ENCODE measurements at places on chromosomes 4 and X.

DNA sequence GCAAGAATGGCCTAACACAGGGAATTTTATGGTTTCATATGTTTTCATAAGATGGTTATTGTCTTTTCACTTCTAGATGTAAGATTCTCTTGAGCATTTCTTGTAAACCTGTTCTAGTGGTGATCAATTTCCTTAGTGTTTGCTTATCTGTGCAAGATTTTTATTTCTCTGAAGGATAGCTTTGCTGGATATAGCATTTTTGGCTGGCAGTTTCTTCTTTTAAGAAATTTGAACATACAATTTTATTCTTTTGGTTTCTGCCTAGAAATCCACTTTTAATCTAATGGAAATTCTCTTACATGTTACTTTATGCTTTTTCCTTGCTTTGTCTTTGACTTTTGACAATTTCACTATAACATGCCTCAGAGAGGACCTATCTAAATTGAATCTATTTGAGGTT lies 276.5 kb upstream of the SFRP2 start:
- DNase-seq: no peak

GRCh38 chr4:83108101-83108861 lies 6.2 kb downstream of the PLAC8 start:
- DNase-seq: no peak

DNA sequence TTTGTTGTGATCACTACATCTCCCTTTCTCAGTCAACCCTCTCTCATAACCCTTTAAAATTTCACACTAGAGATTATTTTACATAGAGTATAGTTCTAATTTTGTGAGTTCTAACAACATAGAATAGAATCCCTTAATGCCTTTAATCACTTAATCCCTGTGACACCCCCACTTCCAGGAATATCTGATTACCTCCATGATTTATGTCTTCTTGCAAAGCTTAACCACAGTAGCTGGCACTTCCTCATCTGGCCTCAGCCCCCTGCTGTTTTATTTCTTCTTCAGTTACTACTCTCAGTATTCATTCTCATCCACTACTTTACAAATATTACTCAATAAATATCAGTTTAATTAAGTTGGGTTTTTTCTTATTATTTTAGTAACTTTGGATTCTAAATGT lies 340.9 kb downstream of the CENPC start:
- DNase-seq: no peak

DNA sequence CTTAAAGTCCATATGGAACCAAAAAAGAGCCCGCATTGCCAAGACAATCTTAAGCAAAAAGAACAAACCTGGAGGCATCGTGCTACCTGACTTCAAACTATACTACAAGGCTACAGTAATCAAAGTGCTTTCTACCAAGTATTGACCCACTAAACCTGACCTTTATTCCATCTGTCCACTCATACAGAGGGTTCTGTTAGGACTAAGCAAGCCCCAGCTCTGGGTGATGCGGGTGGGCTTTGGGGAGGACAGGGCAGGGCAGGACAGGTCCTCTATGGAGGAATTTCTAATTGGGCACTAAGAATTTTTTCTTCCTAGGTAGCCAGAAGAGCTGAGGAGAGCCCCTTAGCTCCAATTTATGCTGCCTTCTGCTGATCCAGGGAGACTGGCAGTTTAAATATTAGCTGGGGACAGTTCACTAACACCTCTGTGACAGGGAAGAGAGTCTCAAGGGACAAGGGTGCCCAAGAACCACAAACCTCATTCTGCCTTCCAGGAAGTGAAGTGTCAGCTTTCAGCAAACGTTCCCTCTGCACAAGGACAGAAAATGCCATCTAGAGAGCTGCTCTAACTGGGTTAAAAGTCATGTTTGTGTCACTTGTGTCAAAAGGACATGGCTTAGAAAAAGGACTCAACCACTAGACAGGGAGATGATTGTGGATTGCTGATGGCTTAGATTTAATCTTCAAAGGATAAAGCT lies 143.2 kb downstream of the KIT start:
- no peak for DNase-seq

- no peak for DNase-seq
Measured at GRCh38 chrX:19725641-19726040, 161.8 kb downstream of the SH3KBP1 start.

GRCh38 chr4:24279469-24279868 lies 304.9 kb downstream of the DHX15 start:
- DNase-seq: no peak

- no peak for DNase-seq
Measured at GRCh38 chr4:96916711-96917110, 1076.8 kb downstream of the PDHA2 start.

- DNase-seq: no peak
Measured at GRCh38 chrX:38117485-38117884, 103.2 kb downstream of the SRPX start.

- no peak for DNase-seq
Measured at GRCh38 chr4:145154573-145154972, 25.8 kb downstream of the OTUD4 start.

GRCh38 chr4:53785996-53786395 lies 194.7 kb upstream of the LNX1 start:
- no peak for DNase-seq

DNA sequence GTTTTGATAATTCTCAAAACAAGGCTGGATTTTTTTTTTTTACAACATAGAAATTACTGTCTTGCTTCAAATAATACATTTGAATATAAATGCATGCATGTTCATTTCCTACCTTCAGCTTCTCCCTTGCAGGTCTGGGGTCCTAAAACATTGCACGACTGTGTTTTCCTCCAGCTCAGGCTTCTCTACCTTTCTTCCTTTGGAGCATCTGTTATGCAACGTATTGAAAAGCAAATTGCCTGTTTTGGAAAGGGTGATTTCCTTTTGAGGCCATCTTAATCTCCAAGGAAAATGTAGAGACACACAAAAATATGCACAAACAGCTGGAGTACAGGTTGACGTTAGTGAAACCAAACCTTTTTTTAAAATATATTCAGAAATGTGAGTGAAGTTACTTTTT lies 115.6 kb upstream of the TLL1 start:
- no peak for DNase-seq

DNA sequence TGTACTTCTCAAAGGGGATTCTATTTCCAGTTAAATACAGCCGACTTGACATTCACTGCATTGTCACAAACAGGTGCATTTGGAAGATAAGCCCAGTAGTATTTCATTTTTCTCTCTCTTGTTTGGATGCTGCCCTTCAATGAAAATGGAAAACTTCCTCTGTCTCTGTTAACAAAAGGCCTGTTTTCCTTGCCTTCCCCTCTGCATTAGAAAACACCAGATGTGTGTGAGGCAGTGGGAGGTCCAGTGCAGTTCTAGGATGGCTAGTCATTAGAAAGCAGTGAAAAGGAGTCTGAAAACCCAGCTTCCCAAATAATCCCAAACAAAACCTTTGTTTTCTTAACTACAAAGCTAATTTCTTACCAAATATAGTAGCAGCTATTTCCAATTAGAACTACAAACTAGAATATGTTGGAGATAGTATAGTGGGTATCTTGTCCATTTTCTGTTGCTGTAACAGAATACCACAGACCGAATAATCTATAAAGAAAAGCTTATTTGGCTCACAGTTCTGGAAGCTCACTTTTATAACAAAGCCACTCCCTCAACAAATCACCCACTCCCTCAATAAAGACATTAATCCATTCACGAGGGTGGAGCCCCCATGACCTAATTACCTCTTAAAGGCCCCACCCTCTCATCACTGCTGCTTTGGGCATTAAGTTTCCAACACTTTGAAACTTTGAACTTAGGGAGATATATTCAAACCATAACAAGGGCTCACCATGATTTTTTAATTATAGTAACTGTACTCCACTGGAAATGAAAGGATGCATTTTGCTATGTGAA lies 452.1 kb upstream of the RPS6KA3 start:
- no peak for DNase-seq

- DNase-seq: no peak
Measured at GRCh38 chrX:39688219-39688575, 409.6 kb downstream of the BCOR start.

DNA sequence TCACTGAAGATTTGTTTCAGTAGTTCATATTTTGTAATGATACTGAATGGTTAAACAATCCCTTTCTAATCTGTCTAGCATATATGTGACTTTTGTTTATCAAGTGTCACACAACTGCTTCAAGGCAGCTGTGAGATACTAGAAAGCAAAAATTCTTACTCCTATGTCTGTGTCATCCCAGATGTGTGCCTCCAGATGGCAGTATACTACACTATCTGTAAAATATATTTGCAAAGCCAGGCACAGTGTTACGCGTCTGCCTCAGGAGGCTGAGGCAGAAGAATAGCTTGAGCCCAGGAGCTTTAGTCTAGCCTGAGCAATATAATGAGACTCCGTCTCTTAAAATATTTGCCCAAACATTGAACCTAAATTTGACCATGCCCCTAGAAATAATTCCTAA lies 4.0 kb downstream of the NUDT10 start:
- DNase-seq: no peak

DNA sequence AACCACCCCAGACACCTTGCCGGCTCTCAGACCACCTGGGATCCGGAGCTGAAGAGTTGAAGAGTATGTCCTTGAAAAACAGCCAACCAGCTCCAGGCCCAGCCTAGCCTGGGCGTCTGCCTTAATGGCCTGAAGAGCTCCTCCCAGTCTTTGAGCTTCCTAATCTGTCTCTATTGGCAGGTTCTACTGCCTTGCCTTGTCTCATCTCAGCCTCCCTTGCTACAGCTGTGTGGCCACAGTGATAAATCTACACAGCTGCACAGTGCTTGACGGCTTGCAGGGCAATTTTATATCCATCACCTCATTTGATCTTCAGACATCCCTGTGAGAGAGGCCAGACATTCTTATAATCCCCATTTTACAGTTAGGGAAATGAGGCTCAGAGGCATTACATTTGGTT lies 19.9 kb downstream of the AWAT2 start:
- DNase-seq: no peak

- no peak for DNase-seq
Measured at GRCh38 chr4:25795566-25796454, 67.0 kb downstream of the SEL1L3 start.

DNA sequence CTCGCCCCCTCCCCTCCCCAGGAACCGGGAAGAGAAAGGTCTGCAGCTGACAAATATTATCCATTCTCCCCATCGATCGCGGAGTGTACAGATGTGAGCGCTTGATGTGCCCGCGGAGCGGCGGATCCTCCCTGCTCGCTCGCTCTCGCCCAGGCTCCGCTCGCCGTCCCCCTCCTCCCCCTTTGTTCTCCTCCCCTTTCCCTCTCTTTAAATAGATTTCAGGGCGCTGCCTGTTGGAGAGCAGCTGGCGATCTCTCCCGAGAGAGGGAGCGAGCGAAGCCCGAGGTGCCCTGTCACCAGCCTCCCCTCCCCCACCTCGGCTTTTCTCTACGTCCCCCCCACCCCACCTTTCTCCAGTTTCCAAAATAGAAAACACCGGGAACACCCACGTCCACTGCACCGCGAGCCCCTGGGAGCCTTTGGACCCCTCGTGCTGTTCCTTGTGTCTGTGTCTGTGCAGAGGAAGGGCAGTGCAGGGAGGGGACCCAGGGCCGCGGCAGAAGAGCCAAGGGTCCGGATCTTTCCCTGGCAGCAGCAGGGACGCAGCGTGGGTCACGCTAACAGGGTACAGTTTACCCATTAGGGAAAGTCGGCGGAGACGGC lies 56.6 kb upstream of the BCOR start:
- no peak for DNase-seq

GRCh38 chr4:138904793-138905192 lies 110.8 kb upstream of the NOCT start:
- no peak for DNase-seq

DNA sequence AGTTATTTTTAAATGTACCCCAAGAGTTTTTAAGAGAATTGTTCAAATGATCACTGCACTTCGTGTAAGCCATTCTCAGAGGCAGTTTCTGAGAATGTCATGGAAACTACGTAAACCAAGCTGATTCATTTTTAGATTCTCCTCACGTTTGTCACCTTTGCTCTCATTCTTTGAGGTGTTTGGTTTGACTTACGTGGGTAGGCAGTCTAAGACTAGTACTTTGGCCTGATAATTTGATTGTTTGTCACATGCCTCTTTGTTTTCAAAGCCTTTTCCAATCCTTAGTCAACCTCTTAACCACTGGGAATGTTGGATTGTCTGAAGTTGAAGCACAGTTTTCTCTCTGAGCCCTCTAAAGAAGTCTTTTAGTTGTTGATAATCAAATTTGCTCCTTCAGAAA lies 10.5 kb downstream of the SEPTIN11 start:
- DNase-seq: peak; percentile 88

Measured in T-helper 2 cell (primary cell).